ENCODE measurements at places on chromosomes 6 and 20. TPM values are rescaled to one million over a fixed set of nuclear protein-coding genes. Genes with fewer than 3 reads are reported as not detected.
A peak's percentile ranks its signal among the peaks of the same experiment; 100 is the strongest.

SH3BGRL2 gene
- 4.7 TPM for total RNA-seq

ESR1 gene
- total RNA-seq, result 4.7 TPM

POM121L2 gene
- not detected for total RNA-seq

DNA sequence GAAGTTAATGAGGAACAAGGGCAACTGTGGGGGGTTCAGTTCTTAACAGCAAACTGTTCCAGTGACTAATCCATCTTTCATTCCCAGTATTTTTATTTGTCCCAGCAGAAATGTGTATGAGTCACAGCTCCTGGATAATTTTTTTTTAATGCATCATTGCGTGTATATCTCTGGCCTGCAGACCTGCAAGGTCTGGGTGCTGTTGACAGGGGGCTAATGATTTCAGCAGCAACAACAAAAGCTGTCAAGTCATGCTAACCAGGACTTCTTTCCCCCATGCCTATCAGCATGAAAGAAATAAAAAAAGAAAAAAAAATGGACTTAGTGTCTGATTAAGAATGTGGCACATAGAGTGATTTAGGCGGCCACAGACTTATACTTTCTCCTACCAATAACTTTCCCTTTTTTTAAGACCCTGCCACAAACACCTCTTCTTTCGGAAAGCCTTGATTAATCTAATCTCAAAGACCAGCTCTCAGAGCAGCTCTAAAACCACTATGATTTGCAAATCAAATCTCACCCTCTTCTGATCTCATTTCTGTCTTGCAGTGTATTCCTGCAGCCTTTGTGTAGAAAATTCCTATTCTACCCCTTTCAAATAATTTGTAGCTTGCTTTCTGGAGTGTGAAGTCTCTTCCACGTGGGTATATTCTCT lies 14.2 kb upstream of the PREX1 start:
- no peaks in the 10 kb centered on the region for H3K27me3 ChIP-seq
- no peak overlapping the region for H3K4me3 ChIP-seq
- H3K4me1 ChIP-seq, result peaks cover 8% of the 10 kb centered on the region

- no peak overlapping the region for H3K27ac ChIP-seq
- peaks cover 63% of the 10 kb centered on the region for H3K4me1 ChIP-seq
- peaks cover 59% of the 10 kb centered on the region for H3K27me3 ChIP-seq
- DNase-seq, result no peak
- no peaks in the 10 kb centered on the region for H3K36me3 ChIP-seq
Observed at GRCh38 chr6:6005051-6006005, 1.4 kb downstream of the NRN1 start.

ANGPT4 gene
- total RNA-seq, result not detected

DNA sequence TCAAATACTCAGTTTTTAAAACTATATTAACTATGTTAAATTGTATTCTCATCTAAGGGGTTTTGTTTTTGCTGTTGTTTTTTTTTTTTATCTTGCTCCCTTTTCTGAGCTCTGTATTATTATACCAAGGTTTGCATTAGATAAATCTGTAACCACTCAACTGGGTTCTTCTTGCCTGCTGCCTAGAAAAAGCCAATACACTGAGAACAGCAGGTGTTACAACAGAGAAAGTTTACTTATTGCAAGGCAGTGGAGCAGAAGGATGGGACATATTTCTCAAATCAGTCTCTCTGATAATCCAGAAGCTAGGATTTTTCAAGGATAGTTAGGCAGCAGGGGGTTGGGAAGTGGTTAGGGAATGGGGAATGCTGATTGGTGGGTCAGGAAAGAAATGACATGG lies 378.8 kb upstream of the PLCB4 start:
- H3K4me3 ChIP-seq, result no peak overlapping the region
- no peaks in the 10 kb centered on the region for H3K36me3 ChIP-seq
- no peaks in the 10 kb centered on the region for H3K4me1 ChIP-seq
- no peaks in the 10 kb centered on the region for H3K27me3 ChIP-seq

DNA sequence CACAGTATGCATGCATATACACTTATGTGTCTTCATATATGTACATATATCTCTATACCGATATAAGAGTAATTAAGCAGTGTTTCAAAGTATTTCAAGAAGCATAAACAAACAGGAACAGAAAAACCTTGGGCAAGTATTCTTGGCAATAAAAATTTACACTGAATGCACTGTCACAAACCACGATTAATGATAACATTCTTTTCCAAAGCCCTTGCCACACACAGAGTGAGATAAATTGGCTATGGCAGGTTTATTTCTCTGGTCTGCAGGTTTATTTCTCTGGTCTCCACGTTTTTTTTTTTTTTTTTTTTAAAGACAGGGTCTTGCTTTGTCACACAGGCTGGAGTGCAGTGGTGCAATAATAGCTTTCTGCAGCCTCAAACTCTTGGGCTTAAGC lies 73.0 kb downstream of the PPP1R3G start:
- no peaks in the 10 kb centered on the region for H3K4me1 ChIP-seq
- no peaks in the 10 kb centered on the region for H3K27me3 ChIP-seq
- H3K4me3 ChIP-seq, result no peak overlapping the region

DNA sequence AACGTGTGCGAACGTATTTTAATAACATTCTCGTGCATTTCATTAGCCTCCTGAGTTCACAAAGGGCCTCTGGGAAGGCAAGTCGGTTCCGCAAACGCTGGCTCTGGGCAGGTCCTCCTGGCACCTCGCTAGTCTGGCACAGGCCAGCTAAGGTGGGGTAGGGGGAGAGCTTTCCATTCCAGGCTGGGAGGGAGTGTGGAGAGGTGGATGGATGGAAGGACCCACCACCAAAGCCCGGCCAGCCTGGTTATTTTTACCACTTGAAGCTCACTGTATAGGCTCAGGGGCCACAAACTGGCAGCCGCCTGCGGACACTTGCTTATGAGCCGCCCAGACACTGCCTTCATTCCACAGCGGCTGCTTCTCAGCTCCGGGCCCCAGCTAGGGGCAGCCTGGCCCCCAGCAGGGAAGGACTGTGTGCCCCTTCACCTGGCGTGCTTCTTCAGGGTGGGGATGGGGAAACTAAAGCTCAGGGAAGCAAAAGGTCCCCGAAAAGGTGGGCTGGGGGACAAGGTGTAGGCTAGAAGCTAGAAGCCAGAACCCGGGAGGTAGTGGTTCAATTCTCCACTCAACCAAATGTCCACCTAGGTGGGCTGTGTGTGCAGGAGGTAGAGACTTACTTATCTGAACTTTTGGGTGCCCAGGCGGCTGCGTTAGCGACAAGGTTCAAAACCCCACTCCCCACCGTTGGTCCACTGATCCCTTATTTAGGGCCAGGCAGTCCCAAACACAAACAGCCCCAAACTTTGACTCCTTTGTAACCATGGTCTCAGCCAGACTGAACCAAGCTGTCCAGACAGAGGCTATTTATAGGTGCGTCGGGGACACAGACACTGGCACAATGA lies 1.7 kb downstream of the PMEPA1 start:
- H3K27me3 ChIP-seq, result no peaks in the 10 kb centered on the region
- H3K4me3 ChIP-seq, result no peak overlapping the region
- H3K27ac ChIP-seq, result peak overlapping the region; percentile 23
- H3K4me1 ChIP-seq, result peaks cover 15% of the 10 kb centered on the region

- no peaks in the 10 kb centered on the region for H3K36me3 ChIP-seq
- H3K27ac ChIP-seq, result no peak overlapping the region
- no peak overlapping the region for H3K4me3 ChIP-seq
- DNase-seq, result no peak
- H3K4me1 ChIP-seq, result no peaks in the 10 kb centered on the region
- peaks cover 3% of the 10 kb centered on the region for H3K27me3 ChIP-seq
Observed at GRCh38 chr20:44354979-44355497, 461 bp upstream of the HNF4A start.

BCAS1 gene
- 15.6 TPM for total RNA-seq

DNA sequence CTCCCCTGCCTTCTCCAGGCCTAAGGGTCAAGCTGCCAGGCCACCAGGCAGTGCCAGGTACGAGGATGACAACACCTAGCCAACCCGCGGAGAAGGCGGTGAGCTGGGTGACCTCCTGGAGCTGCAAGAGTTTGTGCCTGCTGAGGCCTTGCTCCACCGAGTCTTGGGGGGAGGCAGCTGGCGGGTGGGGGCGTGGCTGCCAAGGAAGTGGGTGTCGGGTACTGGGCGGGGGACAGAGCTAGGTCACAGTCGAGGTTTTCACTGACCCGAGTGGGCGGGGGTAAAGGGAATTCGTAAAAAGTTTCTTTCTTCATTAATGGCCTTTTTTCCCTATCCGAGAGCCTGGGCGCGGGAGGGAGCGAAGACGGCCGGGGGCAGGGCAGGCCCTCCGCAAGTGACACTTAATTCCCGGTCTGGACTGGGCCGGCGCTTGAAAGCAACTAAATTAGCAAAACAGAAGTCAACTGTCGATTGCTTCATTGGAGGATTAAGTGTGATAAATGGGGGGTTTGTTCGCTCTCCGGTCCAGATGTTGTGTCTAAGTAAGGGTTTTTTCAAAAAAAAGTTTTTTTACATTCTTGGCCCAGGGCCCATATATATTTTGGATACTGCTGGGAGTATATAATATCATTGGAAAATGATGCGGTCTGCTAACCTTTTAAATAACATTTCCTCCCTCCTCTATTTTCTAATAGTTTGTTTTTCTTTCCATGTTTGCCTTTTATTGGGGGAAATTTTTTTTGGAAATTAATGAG lies 43.1 kb upstream of the FOXP4 start:
- peaks cover 24% of the 10 kb centered on the region for H3K27me3 ChIP-seq
- no peaks in the 10 kb centered on the region for H3K36me3 ChIP-seq
- H3K27ac ChIP-seq, result no peak overlapping the region
- no peak for DNase-seq

DNA sequence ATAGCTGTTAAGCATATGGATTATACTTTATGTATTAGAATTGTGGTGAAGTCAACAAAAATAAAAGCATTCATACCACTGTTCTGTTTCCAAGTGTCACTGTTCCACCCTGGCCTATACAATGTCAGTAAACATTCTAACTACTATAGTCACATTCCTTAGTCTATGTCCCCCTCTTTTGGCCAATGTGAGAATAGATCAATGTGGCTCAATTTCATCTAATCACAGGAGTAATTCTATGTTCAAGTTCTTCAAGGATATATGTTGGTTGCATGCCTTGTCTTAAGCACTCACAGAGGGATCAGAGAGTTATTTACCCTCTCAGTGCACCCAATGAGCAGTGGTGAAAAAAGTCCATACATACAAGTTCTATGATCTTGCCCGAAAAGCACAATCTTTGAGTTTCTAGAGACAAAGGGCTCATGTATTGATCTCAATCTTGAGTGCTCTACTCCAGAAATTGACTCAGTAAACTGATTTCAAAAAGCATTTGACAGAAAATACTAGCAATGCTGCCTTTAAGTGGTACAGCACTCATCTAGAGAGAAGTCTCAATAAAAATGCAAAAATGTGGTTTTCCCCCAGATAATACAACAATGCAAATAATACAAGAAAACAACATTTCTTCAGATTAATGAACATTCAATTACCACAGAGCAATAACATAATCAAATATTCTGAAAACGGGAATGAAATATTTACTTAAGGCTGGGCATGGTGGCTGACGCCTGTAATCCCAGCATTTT lies 16.5 kb downstream of the SMLR1 start:
- no peak overlapping the region for H3K4me3 ChIP-seq
- H3K4me1 ChIP-seq, result peaks cover under 1% of the 10 kb centered on the region
- no peaks in the 10 kb centered on the region for H3K27me3 ChIP-seq
- H3K36me3 ChIP-seq, result no peaks in the 10 kb centered on the region
- no peak overlapping the region for H3K27ac ChIP-seq

- DNase-seq, result no peak
- H3K27me3 ChIP-seq, result no peaks in the 10 kb centered on the region
- H3K4me1 ChIP-seq, result no peaks in the 10 kb centered on the region
- no peaks in the 10 kb centered on the region for H3K36me3 ChIP-seq
- H3K4me3 ChIP-seq, result no peak overlapping the region
- H3K27ac ChIP-seq, result no peak overlapping the region
Observed at GRCh38 chr6:146489468-146490151, 54.0 kb upstream of the RAB32 start.

- no peak overlapping the region for H3K4me3 ChIP-seq
- H3K27ac ChIP-seq, result no peak overlapping the region
- no peaks in the 10 kb centered on the region for H3K36me3 ChIP-seq
- H3K4me1 ChIP-seq, result no peaks in the 10 kb centered on the region
Observed at GRCh38 chr6:5744497-5744896, 262.2 kb downstream of the NRN1 start.

- no peak overlapping the region for H3K4me3 ChIP-seq
- no peak overlapping the region for H3K27ac ChIP-seq
- no peaks in the 10 kb centered on the region for H3K36me3 ChIP-seq
Observed at GRCh38 chr6:156461647-156462046, 315.5 kb upstream of the ARID1B start.

C20orf202 gene
- 0.39 TPM for total RNA-seq

DNA sequence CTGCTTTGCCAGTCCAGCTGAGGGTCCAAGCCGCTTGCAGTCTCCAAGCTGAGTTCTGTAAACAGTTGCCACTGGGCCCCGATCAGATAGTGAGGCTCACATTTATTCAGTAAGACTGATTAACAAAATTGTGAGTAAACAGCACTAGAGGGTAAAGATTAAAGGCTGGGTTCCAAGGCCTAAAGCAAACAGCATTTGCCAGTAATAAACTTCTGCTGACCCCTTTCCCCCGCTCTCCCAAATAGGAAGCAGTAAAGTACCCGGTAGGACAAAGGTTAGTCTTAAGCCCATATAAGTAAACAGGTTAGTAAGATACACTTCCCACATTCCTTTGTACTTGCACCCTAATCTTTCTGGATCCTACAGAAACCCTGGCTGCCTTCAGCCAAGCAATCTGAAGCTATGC lies 181.8 kb downstream of the MEI4 start:
- H3K36me3 ChIP-seq, result no peaks in the 10 kb centered on the region
- H3K27ac ChIP-seq, result no peak overlapping the region
- H3K4me3 ChIP-seq, result no peak overlapping the region
- no peaks in the 10 kb centered on the region for H3K27me3 ChIP-seq

LPA gene
- total RNA-seq, result not detected

DDX43 gene
- total RNA-seq, result 1.4 TPM

MARCKS gene
- not detected for total RNA-seq

GRCh38 chr20:53785320-53785719 lies 191.7 kb upstream of the ZNF217 start:
- no peaks in the 10 kb centered on the region for H3K36me3 ChIP-seq
- no peaks in the 10 kb centered on the region for H3K4me1 ChIP-seq
- H3K4me3 ChIP-seq, result no peak overlapping the region
- no peak for DNase-seq

- no peak overlapping the region for H3K4me3 ChIP-seq
- no peaks in the 10 kb centered on the region for H3K36me3 ChIP-seq
- no peaks in the 10 kb centered on the region for H3K27me3 ChIP-seq
- no peak overlapping the region for H3K27ac ChIP-seq
- H3K4me1 ChIP-seq, result no peaks in the 10 kb centered on the region
- no peak for DNase-seq
Observed at GRCh38 chr6:12222405-12223366, 67.5 kb upstream of the EDN1 start.

ADTRP gene
- 40.9 TPM for total RNA-seq

CCR6 gene
- total RNA-seq, result 40.8 TPM
